ENCODE measurements at places on chromosomes 5 and 9. TPM values are rescaled to one million over a fixed set of nuclear protein-coding genes. Genes with fewer than 3 reads are reported as not detected.

Gene LAMC3
- polyA plus RNA-seq = 2.1 TPM

Gene DNAJA1
- polyA plus RNA-seq = 78.0 TPM

Gene PCDHA1
- polyA plus RNA-seq = not detected

Gene LCN12
- polyA plus RNA-seq = 0.67 TPM

Gene PLAC8L1
- 1.3 TPM for polyA plus RNA-seq

Gene ADAMTS16
- polyA plus RNA-seq = 7.4 TPM
